ENCODE measurements at places on chromosomes 13 and 19.

DNA sequence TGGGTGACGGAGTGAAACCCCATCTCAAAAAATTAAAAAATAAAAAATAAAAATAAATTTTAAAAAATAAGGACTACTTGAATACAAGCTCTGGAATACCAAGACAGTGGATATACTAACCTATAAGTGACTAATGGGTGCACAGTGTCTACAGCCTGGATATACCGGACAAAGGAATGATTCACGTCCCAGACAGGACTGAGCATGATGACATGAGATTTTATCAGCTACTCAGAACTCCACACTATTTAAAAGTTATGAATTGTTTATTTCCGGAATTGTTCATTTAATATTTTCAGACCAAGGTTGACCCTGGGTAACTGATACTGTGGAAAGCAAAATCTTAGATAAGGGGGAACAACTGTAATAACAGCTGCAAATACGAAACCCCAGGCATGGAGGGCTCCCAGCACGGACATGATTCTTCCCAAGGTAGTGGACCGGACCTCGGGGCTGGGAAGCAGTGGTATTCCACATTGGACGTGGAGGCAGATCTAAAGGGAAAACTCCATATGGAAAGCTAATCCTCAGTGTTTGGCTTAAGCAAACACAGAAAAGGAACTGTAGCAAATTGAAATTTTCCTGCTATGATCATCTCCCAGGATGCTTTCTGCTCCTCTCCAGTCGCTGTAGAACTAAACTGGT is 102.6 kb upstream of the TSHZ3 start:
- DNase-seq, result no peak

DNA sequence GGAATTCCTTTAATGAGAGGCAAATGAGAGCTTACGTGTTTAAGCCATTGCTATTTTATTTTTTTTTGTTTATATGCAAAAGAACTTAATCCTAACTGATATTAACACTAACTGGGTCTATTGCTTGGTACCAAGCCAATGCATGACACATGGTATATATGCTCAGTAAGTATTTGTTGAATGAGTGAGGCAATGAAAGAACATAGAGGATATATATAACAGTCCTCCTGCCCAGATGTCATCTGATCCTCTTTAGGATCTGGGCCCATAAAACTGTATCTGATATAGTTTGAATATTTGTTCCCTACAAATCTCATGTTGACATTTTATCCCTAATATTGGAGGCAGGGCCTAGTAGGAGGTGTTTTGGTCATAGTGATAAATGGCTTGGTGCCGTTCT is 13.0 kb upstream of the ALOX5AP start:
- DNase-seq, result no peak

- no peak for DNase-seq
Observed at GRCh38 chr13:114100446-114101357, 31.7 kb downstream of the RASA3 start.

DNA sequence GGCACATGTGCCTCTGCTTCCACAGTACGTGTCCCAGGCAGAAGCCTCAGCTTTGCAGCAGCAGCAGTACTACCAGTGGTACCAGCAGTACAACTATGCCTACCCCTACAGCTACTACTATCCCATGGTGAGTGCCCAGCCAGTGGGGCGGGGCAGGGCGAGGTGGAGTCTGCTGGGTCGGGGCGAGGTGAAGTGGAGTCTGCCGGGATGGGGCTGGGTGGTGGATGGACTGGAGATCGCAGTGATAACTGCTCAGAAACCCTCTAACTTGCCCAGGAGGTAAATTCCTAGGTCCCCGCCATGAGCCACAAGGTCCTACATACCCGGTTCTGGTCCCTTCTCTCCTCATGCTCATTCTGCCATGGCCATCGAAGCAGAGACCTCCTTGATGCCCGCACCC is 3.6 kb downstream of the LENG8 start:
- DNase-seq, result no peak

DNA sequence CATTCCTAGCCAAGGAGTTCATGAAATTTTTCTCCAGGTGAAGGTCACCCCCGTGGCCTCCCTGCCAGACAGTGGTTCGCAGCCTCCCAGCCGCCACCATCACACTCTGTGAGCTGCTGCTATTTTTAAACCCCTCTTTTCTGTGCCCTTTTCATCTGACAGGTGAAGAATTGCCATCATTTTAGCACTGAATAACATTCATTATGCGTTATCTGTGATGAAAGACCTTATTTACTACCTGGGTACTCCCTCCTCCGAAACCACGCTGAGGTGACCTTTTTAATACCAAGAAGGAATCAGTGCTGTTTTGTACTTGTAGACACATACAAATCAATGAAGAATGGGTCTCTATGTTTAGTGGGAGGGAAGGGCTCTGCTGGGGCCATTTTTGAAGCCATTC is 148.9 kb upstream of the GPR12 start:
- DNase-seq, result no peak

- DNase-seq, result no peak
Observed at GRCh38 chr19:19342086-19343015, 21.7 kb downstream of the MAU2 start.

DNA sequence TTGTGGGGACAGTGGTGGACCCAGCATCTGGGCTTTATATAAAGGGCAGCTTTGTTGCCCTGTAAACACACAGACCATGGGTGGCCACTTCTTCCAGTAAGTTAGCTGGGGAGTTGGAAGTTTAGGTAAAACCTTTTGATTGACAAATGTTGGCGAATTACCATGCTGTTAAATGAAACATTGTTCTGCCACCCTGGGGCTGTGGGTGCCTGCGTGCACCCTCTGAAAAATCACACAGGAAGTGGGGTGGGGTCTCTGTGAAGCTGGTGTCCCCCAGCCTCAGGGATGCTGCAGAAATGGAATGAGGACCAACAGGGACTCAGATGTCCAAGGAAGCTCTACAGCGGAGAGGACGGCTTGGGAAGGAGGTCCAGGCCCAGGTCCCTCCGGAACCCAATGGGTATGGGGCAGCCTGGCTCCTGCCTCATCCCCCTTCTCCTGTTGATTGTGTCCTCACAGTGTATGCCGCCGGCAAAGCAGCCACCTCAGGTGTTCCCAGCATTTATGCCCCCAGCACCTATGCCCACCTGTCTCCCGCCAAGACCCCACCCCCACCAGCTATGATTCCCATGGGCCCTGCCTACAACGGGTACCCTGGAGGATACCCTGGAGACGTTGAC is 2.8 kb upstream of the USF2 start:
- DNase-seq, result no peak

GRCh38 chr13:32454886-32455593 is 27.1 kb upstream of the N4BP2L1 start:
- no peak for DNase-seq

- DNase-seq, result no peak
Observed at GRCh38 chr13:35987572-35988513, 143.3 kb downstream of the DCLK1 start.

GRCh38 chr19:57887195-57887941 is 1.5 kb downstream of the ZNF814 start:
- no peak for DNase-seq

DNA sequence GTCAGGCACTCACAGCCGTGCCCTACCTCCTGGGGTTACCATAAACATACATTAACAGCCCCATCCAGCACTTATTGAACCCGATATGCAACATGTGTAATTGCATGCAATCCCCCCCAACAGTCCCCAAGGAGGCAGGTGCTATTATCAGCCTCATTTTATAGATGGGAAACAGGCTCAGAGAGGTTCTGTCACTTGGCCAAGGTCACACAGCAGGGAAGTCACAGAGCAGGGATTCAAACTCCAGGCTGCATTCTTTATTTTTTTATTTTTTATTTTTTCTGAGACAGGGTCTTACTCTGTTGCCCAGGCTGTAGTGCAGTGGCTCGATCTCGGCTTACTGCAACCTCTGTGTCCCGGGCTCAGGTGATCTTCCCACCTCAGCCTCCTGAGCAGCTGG is 38.4 kb upstream of the TNFAIP8L1 start:
- DNase-seq, result no peak

GRCh38 chr13:45895881-45896280 is 44.3 kb upstream of the SIAH3 start:
- DNase-seq, result no peak

GRCh38 chr19:53868091-53868891 is 608 bp downstream of the MYADM start:
- no peak for DNase-seq

DNA sequence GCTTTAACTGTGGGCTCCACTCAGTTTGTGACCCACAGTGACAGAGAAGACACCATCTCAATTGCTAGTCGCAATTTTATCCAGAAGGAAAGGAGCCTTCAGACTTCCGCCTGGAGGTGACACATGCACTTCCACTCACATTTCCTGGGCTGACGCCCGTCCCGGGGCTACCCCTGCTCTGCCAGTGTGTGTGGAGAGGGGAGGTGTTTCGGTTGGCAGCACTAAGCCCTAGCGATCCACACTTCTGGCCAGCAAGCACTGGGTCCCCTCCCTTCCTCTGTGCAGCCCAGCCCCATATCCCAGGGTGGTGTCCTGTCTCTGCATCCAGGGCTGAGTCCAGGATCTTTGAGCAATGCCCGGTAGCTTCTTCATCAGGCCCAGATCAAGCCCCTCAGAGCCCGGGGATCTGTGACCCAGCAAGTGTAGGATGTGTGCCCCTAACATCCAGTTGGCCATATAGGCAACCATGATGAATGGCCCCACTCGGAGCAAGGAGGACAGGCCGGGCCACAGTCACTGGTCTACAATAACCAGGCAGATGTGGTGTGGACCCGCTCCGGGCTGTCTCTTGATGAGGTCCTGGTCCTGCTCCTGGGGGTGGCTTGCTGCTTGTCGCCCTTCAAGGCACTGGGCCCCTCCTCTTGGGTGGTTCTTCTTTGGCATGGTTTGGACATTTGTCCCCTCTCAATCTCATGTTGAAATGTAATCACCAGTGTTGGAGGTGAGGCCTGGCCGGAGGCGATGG is 141.9 kb upstream of the SPACA7 start:
- DNase-seq, result no peak

DNA sequence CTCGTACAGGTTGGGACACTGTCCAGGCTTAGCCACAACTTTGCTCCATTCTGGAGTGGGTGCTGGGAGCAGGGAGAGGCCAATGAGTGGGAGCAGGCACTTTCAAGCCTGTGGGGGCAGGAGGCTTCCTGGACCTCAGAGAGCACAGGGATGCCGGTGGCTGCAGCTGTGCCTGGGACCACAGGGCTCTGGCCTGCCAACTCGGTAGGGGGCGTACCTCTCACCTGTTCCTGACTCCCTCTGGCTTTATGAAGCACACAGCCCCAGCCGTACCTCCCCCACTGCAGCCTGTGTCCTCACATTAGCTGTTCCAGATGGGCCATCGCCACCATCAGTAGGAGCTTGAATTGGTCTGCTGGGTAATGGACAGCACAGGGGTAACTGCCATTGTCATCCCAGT is 278.7 kb upstream of the KLHL1 start:
- no peak for DNase-seq

DNA sequence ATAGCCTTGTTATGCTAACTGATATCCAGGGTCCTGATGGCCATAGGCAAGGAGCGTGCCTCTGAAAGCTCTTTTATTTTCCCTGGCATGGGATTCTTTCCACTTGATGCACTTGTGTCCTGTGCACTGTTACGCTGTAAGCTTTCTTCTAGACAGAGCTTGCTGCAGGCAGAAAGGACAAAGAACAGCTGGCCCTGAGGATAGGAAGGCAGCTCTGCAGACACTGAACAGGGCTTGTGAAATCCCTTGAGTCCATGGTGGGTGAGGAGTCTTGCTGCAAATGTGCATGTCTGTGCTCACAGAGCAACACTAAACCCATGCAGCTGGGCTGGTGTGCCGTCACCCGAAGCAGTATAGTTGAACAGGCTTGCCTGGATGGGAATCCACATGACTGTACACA is 126.6 kb downstream of the AKAP11 start:
- DNase-seq, result no peak

- no peak for DNase-seq
Observed at GRCh38 chr13:102018716-102019115, 383.1 kb downstream of the FGF14 start.

Measured in NCI-H446 (cell line).